ENCODE measurements at places on chromosomes 3 and 15.

- no peak for DNase-seq
Measured at GRCh38 chr3:13590841-13591520, 42.1 kb downstream of the FBLN2 start.

GRCh38 chr15:61175024-61175423 is 54.1 kb downstream of the RORA start:
- DNase-seq: no peak

GRCh38 chr3:138389841-138390581 is 41.6 kb downstream of the MRAS start:
- no peak for DNase-seq

GRCh38 chr3:71062952-71063772 is 520.4 kb downstream of the FOXP1 start:
- no peak for DNase-seq

DNA sequence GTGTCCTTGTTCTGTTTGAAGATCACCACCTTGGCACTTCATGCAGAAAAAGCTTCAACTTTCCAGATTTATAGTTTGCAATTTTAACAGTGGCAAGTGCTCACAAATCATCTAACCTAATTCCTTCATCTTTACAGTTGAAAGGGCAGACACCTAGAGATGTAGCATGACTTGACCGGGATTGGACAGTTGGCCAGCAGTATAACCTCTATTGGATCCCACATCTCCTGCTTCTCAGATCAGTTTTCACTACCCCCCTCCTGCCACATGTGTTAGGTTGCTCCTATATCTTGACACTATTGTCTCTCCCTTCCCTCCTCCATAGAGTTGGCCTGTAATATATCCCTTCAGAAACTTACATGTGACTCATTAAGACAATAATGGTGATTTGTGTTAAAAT is 206.0 kb upstream of the SEMA6D start:
- DNase-seq: no peak

All from stimulated activated CD8-positive, alpha-beta memory T cell treated with anti-CD3 and anti-CD28 coated beads, Interleukin-7, amount 100 ng/mL, for 1 hour (primary cell).